HEK293T (cell line): ENCODE measurements at places on chromosomes 5 and 9.

GRCh38 chr5:1247811-1248210, 22.6 kb downstream of the SLC6A18 start:
- DNase-seq = no peak

DNA sequence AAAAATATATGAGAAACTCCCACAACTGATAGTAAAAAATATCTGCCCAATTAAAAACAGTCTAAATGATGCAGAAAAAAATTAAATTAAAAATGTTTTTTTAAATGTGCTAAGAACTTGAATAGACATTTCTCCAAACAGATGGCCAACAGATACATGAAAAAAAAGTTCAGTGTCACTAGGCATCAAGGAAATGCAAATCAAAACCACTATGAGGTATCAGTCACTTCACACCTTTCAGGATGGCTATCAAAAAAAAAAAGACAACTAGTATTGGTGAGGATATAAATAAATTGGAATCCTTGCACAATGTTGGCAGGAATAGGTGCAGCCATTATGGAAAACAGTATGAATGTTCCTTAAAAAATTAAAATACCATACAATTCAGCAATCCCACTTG, 16.6 kb downstream of the ZNF131 start:
- no peak for DNase-seq

- no peak for DNase-seq
Observed at GRCh38 chr5:89722538-89722937, 687.0 kb downstream of the CETN3 start.

- no peak for DNase-seq
Observed at GRCh38 chr5:34021334-34021733, 13.5 kb upstream of the AMACR start.

DNA sequence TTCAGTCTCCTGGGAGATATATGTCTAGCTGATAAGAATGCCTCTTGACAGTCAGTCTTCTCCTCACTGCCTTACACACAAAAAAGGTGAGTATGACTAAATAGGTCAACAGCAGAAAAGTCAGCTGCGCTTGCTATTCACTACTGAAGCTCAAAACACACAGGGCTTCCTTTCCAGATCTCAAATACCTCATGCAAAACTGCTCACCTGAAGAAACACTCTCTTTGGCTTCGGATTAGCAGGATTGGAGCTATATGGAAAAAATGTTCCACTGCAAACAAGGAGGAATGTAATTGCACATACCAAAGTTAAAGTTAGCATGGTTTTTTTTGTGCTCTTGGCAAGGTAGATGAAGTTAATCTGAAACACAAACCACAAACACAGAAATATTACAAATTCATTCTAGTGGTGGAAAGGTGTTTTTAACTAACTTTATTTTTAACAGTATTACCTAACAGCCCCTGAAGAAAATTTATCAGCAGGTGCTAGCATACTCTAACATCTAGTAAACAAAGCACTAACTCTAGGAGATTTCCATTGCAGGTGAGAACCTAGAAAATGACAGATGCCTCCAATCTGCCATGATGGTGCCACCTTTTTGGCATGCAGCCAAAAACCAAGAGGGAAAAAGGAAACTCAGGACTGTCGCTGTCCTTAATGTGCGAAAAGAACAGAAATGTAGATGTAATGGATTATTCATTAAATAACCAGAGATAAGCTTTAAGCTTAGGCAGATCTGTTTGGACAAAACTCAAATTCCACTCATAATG, 31.8 kb downstream of the ERMP1 start:
- no peak for DNase-seq

- DNase-seq = no peak
Observed at GRCh38 chr5:123771715-123772114, 259.7 kb downstream of the CSNK1G3 start.

DNA sequence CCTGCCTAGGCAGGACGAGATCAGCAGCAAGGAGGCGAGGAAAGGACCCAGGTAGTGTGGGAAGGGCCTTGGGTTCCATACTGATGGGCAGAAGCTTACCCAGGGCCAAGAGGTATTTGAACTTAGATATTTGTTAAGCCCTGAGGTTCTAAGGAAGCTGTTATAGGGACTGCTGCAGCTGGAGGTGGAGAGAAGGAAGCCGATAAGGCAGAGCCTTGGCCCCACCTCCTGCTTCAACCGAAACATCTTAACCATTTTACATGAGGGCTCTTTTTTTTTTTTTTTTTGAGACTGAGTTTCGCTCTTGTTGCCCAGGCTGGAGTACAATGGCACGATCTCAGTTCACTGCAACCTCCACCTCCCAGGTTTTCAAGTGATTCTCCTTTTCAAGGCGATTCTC, 8.6 kb upstream of the AQP3 start:
- DNase-seq = no peak

DNA sequence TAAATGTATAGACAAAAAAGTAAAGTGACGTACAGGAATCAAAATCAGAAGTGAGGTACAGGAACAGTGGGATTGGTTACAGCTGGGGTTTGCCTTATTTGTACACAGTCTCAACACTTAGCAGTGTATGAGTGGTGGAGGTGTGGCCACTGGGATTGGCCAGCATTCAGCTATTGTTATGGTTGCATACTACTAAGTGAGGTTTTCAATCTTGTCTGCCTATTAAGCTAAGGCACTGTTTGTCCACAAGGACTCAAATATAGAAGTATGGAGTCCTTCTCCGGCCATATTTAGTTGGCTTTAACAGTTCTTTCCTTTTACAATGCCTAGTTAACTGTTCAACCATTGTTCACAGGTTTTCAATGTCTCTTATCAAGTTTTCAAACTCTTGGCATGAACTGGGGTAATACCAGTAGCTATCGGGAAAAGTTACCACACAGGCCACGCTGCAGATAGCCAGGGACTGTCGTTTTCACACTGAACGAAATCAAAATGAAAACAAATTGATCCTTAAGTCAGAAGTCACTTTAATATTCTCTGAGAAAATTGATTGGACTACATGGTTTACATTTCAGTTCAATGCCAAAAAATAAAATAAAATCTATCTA, 176.0 kb upstream of the FREM1 start:
- DNase-seq = no peak

GRCh38 chr5:6154216-6154615, 224.1 kb downstream of the MED10 start:
- DNase-seq = no peak
